ENCODE measurements at places on chromosomes 1 and 21.

DNA sequence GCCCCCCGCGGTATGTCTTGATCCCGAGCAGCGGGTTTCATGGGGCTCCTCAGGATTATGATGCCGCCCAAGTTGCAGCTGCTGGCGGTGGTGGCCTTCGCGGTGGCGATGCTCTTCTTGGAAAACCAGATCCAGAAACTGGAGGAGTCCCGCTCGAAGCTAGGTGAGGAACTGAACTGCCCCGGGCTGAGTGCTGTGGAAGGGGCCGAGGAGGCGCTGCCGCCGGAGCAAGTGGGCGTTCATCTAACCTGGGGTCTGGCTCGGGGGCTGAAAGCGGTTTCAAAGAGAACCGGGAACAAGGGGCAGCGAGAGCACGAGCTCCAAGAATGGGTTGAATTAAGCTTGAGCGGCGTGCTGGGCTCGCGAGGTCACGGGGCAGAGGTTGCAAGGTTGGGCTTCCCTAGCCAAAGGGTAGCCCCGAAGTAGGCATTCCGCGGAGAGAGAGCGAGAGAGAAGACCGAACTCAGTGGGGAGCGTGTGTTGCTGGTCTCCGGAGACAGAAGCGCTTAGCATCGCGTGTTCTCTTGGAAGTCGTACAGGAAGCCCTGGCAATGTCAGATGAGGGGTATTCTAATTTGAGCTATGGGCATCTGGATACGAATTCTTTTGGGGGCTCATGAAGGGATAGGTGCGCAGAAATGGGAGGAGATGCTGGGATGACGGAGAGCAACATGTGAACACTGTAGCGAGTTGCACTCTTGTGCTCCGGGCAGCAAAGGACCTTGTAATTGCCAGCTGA is 732 bp downstream of the HS2ST1 start:
- DNase-seq: peak; percentile 60

DNA sequence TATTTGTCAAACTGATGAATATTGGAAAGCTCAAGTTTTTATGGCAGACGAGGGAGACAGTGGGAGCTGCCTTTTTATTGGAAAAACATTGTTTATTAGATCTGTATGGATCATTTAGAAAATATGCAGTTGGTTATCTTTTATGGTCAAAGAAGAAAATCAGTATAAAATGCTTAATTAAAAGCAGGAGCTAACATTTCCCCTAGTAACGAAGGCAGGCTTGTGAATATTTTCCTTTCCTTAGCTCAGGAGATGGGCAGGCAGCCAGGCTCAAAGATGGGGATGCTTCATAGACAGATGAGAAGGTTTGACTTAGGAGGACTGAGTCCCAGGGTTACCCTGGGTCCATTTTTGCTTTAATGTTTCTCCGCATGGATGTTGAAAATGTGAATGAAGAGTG is 26.0 kb downstream of the ROR1 start:
- DNase-seq: no peak

DNA sequence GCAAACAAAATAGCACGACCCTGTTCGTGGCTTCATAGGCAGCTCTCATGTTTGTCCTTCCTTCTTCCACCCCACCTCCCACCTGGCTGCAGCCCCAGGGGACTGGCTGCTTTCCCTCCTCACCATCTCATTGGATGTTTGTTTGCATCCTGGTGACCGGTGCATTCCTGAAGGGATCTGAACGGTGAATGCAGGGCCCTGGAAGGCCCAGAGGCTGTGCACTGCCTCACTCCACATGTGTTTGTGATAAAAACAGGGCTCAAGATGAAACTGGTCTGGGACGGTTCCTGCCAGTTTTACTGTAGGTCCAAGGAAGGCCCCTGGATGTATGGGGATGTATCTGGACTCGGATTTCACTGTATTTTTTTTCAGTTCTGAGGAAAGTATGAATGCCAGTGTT is 42.8 kb downstream of the CNN3 start:
- DNase-seq: no peak

DNA sequence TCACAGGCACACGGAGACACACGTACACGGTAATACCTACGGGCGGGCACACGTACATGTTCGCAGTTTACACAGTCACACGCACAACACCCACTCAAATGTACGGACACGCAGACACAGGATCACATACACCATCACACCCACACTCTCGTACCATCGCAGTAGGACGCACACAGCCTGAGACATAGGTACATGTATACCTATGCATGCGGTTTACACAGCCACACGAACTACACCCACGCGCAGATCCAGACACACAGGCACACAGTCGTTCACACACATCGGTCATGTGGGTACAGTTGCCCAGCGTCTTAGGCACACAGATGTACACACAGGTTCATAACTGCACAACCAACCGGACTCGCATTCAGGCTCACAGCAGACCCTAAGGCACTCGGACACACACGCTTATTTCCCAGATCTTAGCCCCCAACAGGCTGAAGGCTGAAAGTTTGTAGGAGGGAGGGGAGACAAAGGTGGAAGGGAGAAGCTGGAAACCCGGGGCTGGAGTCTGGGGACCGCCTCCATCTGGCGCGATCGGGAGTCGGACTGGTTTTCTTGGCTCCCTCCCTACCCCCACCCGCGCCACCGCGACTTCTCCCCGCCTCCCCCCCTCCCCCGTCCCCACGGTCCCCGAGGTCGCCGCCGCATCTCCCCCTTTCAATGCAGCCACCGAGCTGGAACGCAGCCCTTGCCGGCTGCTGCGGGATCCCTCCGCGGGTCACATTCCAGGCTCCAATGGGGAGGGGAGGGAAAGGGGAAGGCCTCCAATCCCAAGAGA is 51.9 kb upstream of the SYNC start:
- peak; percentile 65 for DNase-seq

- DNase-seq: peak; percentile 60
Observed at GRCh38 chr1:58785442-58786058, 1.7 kb upstream of the JUN start.

DNA sequence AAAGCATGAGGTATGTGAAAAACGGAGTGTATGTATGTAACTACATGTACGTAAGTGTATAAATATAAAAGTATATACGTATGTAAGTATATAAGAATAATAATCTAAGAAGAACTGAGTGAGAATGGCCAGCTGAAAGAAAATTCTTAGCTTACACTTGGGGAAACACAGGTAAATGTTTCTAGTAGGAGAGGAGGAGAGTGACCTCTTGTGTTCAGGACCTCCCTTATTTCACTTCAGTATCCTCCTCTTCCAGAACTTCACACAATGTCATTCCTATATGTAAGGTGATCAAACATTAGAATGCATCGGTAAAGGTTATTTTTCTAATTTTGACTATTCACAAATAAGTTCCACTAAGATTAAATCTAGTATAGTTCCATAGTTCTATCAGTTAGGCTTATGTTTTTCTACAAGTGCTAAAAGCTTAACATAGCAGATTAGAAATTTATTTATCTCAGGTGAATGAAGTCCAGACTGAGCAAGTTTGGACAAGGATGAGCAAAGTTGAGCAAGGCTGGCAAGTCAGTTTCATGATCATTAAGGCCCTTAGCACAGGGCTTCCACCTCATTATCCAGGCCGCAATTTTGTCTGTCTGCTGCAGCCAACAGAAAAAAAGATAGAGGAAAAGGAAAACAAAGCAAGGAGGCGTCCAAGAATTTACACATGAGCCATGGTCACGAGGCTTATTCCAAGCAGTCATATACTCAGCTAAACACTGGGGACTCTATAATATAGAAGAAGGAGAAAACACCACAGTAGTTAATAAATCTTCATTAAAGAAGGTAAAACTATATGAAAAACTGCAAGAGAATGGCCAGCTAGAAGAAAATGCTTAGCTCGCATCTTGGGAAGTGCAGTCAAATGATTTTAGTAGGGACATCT is 7.1 kb upstream of the MROH9 start:
- DNase-seq: no peak

DNA sequence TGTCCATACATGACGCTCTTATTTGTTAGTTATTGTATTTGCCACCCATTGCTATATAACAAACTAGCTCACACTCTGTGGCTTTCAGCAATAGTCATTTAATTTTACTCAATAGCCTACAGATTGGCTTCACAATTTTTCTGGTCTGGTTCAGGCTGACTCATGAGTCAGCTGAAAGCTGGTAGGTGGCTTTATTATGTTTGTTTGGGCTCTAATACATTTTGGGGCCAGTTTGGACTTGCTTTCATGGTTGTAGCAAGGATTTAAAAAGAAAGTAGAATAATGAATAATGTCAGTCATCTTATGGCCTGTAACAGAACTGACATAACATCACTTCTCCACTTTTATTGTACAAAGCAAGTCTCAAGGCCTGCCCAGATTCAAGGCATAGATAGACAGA is 338.7 kb downstream of the LRRIQ3 start:
- DNase-seq: no peak

GRCh38 chr1:53693339-53693738 is 45.6 kb downstream of the GLIS1 start:
- DNase-seq: no peak

GRCh38 chr1:55965981-55966461 is 613.3 kb downstream of the PLPP3 start:
- no peak for DNase-seq

DNA sequence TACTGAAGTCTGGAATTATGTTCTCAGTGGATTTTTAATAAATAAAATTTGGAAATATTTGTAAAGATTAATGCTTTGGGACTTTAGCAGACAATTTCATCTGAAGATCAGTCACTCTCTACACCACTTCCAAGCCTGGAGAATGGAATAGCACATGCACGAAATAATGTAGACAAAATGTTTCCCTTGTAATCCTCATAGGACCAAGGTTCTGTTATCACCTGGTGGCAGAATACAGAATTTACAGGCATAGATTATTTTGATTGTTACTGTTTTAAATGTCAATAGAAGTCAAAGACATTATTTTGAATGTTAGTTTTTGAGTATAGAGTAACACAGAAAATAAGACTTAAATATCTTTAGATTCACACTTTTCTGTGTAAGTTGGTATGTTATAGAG is 9.1 kb upstream of the ELAVL4 start:
- DNase-seq: no peak
